ENCODE measurements at places on chromosomes 13 and 19.

DNA sequence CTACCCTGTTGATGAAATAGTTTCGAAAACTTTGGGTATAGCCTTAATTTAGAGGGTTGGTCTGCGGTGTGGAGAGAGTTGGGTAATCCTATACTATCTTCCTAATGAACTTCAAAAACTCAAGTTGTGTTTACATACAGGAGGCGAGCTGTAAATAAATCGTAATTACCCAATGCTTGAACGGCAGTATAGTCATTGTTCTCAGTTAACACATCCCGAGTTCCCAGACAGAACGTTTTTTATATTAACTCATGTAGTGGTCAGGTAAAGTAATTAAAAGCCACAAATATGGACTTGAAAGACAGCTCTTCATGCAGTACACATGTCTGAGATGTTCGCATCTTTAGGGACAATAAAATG is 1.5 kb downstream of the PDS5B start:
- DNase-seq: no peak

GRCh38 chr13:35761440-35762252 is 285.2 kb upstream of the MAB21L1 start:
- DNase-seq: no peak

GRCh38 chr13:71867131-71867814 is at the start of gene DACH1:
DACH1 (minus strand) TSS chr13:71867204.
- DNase-seq: peak; percentile 76

GRCh38 chr13:50713523-50714248 is 129.8 kb downstream of the DLEU7 start:
- no peak for DNase-seq

DNA sequence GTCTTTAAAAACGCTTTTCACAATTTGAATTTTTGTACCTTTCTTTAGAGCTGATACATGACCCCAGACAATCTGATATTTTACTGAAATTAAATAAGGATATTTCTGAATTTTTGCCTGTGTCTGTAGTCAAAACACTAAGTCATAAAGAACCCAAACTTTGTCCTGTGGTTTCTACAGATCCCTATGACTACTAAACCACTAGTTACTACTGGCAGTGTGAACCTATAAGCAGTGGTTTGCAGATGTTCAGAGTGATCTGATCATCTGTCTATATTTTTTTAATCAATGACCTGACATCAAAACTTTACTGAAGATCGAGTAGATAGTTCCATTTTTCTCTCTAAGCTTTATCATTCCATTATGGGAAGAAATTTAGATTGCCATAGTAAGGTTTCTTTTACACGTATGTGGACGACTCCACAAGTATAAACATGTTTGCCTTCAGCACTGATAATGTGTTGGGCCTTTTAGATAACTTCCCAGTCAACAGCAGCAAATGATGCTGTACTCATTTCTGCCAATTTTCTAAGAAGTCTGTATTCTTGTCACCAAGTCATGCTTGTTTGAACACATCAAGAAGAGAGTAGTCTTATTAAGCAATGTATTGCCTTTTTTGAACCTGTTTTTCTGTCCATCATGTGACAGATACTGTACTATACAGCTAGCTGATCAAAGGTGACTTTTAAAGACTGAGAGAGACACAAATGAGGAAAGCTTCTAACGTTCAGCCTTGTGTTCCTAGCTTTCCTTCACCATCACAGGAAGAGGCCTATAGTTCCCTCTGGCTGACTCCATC is 21.8 kb downstream of the POLR1D start:
- no peak for DNase-seq

All from ecto neural progenitor cell (in vitro differentiated cells).